ENCODE measurements at places on chromosomes 11 and 22.

- no peak for DNase-seq
Measured at GRCh38 chr11:9839550-9839949, 175.7 kb downstream of the SWAP70 start.

DNA sequence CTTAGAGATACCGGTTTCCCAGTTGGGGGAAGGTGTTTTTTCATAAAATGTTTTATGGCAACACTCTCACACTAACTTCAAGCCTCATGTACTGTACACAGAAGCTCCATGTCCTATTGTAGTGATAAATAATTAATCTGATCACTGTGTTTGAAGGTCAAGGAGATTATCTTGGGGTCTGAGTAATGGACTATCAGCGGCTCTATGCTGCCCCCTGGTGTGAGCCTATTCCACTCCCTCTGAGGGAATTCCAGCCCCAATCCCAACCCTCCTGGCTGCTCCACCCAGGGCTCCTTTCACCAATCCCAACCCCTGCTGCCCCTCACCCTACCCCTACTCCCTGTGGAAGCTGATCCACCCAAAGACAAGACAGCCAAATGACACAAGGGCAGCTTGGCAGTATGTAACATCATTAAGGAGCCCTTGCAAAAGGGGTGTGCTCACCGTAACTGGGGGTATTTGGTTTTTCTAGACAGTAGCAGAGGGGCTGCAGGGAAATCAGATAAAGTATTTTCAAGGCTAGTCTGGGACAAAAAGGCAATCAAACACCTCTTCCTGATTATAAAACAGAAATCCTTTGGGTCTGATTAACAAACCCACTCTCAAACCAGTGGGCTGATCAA, 22.3 kb downstream of the HPS4 start:
- peak; percentile 59 for DNase-seq

DNA sequence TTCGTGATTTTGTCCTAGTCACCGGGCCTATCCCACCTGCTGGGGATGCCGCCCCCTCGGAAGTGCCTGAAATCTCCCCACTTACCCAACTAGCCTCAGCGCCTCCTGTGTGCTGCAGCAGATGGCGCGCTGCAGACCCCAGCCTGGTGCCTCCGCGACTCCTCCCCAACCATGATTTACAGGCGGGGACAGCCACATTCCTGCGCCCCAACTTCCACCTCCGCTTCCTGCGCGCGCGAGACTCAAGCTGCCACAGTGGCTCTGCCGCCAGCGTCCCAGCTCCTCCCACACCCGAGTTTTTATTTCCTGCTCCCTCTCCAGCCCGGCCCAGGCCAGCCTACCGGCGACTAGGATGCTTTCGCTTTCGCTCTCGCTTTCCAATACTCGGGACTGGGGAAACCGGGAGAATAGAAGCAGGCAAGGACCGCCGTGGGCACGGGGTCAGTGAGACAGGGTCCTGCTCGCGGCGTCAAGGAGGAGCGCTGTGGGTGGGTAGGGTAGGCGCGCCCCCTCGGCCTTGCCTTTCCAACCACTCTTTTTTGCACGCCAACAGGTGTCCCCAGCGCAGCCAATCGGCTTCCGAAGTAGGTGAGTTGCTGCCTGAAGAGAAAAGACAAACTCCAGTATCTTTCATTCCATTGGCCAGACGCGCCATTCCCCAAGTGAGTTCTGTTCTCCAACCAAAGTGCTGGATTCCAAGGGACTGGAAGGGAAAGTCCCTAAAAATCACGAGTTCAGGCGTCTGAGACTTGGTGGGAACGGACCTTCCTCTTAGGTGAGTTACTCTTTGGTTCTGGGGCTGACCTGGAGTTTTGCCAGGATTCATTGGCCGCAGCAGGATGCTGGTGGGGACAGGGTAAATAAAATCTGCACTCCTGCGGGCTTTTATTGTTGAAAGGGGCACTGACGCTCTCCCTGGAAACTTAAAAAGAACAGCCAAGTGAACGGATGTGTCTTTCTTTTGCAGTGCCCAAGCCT, at the start of gene FAM111A:
TSS of gene FAM111A (plus strand) at position 327 of the 978 bp plus-strand sequence. CDS start 6,017 bp downstream, outside the sequence.
- DNase-seq: peak; percentile 84

- DNase-seq: no peak
Measured at GRCh38 chr11:112437096-112437495, 176.4 kb upstream of the PLET1 start.

- no peak for DNase-seq
Measured at GRCh38 chr11:122025757-122026156, 90.3 kb downstream of the BLID start.

DNA sequence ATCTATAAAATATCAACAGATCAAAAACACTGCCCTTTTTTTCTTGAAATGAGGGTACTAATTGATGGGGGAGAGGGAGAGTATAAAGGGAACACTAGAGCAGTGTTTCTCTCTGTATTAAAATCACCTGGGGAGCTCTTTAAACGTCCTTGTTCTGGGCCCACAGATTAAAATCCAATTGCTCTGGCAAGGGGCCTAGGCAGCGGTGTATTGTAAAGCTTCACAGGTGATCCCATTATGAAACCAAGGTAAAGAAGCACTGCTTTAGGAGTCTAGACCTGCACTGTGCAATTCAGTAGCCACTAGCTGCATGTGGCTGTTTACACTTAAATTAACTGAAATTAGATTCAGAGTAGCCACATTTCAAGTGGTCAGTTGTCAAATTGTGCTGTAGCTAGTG, 3.0 kb downstream of the AQP11 start:
- no peak for DNase-seq

DNA sequence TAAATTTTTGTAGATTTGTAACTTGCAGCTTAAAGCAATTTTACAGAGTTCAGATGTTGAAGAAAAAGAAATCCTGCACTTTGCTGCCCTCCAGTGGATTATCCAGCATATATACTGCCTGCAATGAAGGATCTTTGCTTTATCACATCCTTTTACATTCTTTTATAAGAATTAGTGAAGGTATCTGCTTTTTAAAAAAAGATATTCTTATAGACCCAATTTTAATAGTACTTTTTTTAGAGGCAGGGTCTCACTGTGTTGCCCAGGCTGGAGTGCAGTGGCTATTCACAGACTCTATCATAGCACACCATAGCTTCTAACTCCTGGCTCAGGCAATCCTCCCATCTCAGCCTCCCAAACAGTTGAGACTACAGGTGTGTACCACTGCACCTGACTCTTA, 60.7 kb downstream of the TTC17 start:
- DNase-seq: peak; percentile 58

- DNase-seq: peak; percentile 11
Measured at GRCh38 chr11:15613789-15614188, 499.1 kb downstream of the INSC start.
